ENCODE measurements at places on chromosomes 13 and 19.

DNA sequence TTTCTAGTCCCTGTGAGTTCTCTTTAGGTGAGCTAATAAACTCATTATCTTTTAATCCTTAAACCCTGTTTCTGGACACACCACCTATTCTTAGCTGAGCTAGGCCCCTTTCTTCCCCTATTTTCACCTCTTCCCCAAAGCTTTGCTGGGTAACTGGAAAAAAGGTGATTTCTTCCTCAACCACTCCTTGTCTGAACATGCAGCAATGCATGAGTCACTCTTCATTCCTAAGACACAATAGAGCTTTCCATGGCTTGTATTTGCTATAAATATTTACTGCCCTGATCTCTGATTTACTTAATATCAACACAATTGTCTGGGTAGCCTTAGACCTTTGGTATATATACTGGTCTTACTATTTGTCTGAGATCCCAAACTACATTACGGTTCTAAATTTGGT, 370.9 kb downstream of the KLF5 start:
- no peak for DNase-seq

DNA sequence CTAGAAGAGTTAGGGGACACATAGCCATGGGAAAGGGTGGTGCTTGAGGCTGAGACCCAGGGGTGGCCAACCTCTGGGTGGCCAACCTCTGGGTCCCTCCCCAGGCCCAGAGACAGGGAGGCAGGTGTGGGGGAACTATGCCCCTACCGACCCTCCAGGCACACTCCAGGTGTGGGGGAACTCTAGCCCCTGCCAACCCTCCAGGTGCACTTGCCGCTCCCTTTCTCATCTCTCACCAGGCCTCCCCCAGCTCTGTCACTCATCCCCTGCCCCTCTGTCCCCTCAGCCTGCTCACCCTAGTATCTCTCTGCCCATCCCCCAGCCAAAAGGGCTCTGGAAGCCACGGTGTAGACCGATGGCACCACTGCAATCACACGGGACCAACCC, 10.6 kb upstream of the VSTM2B start:
- DNase-seq, result no peak

- DNase-seq, result no peak
Observed at GRCh38 chr19:11064831-11065303, 24.4 kb upstream of the LDLR start.

GRCh38 chr13:40386586-40386985, 279.9 kb downstream of the FOXO1 start:
- DNase-seq, result no peak

DNA sequence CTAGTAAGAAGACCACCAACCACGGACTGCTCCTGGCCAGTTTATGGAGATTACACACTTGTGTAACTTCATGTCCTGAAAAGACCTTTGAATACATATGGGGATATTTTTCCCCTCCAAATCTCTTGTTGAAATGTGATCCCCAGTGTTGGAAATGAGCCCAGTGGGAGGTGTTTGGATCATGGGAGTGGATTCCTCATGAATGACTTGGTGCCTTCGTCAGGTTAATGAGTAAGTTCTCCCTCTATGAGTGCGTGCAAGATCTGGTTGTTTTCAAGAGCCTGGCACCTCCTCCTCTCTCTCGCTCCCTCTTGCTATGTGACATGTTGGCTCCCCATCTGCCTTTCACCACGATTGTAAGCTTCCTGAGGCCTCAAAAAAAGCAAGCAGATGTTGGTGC, 769.0 kb upstream of the SLITRK1 start:
- DNase-seq, result no peak

- DNase-seq, result no peak
Observed at GRCh38 chr13:88031980-88032559, 360.9 kb downstream of the SLITRK5 start.

DNA sequence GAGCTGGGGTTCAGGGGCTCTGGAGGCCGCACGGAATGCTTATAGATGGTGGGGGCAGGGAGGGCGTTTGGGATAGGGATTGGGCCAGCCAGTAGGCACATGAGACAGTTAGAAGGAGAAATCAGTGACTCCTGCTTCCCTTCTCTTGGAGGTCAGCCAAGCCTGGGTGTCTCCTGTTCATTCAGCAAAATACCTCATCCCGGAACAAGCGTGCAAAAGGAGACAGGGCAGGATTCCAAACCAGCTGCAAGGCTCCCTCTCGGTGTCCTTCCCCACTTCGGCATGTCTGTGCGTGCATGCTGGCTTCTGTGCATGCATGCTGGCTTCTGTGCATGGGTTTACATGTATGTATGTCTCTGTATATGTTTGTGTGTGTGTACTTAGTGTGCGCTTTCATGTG, 37.3 kb upstream of the PEPD start:
- no peak for DNase-seq

Measured in CD4-positive, alpha-beta T cell treated with Interleukin-4 for 4 hours (primary cell).